Suprapubic skin (tissue), 4 donors: ENCODE measurements at places on chromosomes 4 and X.

DNA sequence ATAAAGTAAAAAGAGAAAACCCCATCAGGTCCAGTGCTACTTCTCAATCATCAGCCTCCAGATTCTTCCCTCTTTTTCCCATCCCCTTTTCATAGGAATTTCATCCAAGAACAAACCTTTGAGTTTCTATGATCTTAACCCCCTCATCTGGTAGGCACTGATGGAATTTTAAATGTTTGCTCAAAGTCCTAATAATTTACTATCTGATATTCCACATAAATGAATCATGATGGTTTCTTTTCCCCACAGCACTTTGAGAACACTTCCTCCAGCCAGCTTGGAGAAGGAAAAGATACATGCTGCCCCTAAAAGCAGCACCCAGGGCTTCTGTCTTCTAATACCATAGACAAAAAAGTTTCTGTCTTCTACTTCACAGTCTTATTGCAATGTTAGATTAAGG is 19.4 kb upstream of the KLHL8 start:
- H3K4me3 ChIP-seq, result no peak overlapping the region
- no peaks in the 10 kb centered on the region for H3K27me3 ChIP-seq
- no peak for DNase-seq
- no peaks in the 10 kb centered on the region for H3K36me3 ChIP-seq
- peaks cover 19% of the 10 kb centered on the region for H3K4me1 ChIP-seq

DNA sequence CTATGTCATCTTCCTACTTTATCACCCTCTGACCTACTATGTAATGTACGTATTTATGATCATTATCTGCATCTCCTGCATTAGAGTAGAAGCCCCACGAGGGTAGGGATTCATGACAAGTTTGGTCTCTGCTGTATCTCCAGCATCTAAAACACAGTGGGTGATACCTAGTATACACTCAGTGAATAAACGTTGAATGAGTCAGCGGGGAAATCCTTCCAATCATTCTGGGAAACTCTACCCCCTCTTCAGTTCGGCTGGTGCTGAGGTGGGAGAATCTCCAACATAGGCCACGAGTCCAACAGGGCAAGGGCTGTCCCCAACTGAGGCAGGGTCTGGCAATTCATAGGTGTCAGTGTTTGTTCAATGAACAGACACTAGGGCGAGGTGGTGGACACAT is 74.4 kb upstream of the EFNB1 start:
- no peaks in the 10 kb centered on the region for H3K27me3 ChIP-seq
- no peak for DNase-seq
- no peak overlapping the region for H3K4me3 ChIP-seq
- H3K36me3 ChIP-seq, result no peaks in the 10 kb centered on the region

GRCh38 chr4:81498551-81499099 is 26.9 kb upstream of the RASGEF1B start:
- H3K27me3 ChIP-seq, result no peaks in the 10 kb centered on the region
- no peaks in the 10 kb centered on the region for H3K36me3 ChIP-seq
- no peak overlapping the region for H3K4me3 ChIP-seq

GRCh38 chr4:119683518-119683917 is 54.9 kb upstream of the PDE5A start:
- DNase-seq, result no peak
- H3K27ac ChIP-seq, result no peak overlapping the region
- H3K4me1 ChIP-seq, result no peaks in the 10 kb centered on the region
- no peak overlapping the region for H3K4me3 ChIP-seq

- no peak overlapping the region for H3K27ac ChIP-seq
- no peak overlapping the region for H3K4me3 ChIP-seq
- no peaks in the 10 kb centered on the region for H3K4me1 ChIP-seq
- no peaks in the 10 kb centered on the region for H3K36me3 ChIP-seq
- H3K27me3 ChIP-seq, result no peaks in the 10 kb centered on the region
Measured at GRCh38 chr4:85938062-85938461, 421.8 kb downstream of the MAPK10 start.

DNA sequence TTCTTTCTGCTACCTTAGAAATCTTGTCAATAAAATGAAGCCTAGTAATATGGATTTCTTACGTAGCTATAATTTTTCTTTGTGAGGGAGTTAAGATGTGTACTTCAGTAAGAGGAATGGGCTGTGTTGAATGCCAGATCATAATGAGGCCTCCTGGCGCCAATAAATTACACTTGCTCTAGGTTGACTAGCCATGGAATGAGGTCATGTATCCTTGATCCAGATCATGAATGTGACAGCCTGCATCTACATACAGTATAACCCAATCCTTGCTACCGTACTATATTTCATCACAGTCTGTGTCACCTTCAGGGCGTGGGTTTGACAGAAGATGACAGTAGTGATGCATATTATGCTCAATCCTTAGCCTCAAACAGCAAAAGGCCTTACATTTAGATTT is 36.2 kb downstream of the NHS start:
- H3K27me3 ChIP-seq, result no peaks in the 10 kb centered on the region
- H3K27ac ChIP-seq, result no peak overlapping the region
- no peaks in the 10 kb centered on the region for H3K36me3 ChIP-seq
- no peak overlapping the region for H3K4me3 ChIP-seq
- DNase-seq, result no peak
- peaks cover 21% of the 10 kb centered on the region for H3K4me1 ChIP-seq
